ENCODE measurements at places on chromosomes 3 and 15.

DNA sequence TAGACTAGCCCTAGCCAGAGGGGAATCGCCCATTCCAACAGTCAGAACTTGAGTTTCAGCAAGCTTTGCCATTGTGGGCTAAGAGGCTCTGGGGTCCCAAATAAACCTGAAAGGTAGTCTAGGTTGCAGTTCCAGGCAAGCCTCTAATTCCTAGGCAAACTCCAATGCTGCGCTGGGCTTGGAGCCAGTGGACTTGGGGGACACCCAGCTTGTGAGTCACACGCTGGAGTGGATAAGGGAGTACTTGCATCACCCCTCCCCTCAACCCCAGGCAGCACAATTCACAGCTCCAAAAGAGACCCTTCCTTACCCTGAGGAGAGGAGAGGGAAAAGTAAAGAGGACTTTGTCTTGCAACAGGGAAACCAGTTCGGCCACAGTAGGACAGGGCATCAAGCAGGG lies 105.2 kb upstream of the DPPA4 start:
- no peak for DNase-seq

DNA sequence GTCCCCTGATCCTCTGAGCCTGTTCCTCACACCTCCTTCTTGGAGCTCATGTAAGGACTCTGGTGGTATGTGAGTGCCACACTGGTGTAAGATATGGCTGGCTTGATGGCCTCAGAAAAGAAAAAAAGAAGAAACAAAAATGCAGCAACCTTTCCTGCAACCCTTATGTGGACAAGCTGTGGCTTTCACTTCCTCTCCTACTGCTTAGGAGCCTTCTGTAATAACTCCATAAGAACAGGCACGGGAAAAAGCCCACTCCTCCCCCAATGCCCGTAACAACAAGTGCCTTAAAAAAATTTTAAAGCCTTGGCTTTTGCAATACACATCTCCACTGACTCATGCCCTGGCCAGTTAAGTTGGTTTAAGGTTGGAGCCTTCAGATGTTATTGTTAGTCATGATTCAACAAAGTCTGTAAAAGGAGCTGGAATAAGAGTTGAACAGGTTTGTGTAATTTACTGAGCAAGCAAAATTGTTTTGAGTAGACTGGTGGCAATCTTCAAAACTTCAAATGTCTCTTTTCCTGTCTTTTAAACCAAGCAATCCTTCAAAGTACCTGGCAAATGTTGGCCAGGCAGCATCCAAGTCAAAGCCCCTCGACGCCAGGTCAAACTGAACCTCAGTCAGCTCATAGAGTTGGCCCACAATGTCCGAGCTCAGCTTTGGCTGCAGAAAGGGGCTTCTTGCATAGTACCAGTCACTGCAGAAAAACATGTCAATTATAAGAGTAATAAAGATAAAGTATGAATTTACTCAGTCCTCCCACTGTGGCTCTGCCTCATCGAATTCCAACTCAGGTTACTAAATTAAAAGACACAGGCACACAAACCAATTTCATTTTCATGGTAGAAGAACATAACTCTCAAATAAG lies 22.9 kb downstream of the FYCO1 start:
- no peak for DNase-seq

DNA sequence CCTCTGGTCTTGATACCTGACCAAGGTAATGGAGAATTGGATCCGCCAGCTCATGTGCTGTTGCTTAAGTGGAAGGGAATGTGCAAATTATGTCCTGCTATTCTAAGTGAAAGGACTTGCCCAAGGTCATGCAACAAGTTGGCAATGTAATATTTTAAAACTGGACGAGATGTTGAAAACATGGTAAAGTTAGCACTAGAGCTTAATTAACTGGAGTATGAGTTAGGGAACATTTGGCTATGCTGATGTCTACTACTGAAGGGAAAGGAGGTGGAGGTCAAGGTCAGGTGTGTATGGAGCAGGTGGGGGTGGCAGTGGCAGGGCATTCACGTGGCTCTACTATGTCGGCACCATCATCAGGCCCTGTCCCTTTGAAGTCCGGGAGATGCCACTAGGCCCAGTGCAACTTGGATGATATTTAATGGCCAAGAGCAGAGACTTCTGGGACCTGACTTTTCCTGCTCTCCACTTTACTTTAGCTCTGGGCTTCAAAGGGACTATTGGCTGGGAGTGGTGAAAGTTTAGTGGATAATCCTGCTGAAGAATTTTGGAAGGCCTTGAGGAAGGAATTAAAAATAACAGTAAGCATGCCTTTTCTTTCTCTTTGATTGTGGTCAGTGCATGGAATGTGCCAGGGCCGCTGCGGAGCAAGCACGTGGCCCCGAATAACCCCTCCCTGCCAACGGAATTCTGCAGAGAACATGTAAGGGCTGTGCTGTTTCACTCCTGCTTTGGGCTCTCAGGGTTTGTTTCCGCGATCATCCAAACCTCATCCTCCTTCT lies 14.9 kb downstream of the SMAD3 start:
- no peak for DNase-seq

DNA sequence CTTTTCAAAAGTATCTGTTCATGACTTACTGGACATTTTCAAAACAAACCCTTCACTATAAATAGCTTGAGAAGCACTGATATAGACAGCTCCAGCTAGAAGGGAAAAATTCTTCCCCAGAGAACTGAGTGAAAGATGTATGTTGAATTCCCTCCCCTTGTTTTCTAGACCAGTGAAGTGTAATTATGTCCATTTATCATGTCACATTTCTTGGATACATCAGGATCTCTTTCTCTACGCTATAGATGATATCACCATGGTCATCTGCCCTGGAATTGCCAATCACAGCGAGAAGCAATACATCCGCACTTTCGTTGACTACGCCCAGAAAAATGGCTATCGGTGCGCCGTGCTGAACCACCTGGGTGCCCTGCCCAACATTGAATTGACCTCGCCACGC lies 66.3 kb downstream of the RLBP1 start:
- no peak for DNase-seq

GRCh38 chr3:179682426-179683080 lies 29.7 kb downstream of the USP13 start:
- DNase-seq: no peak

DNA sequence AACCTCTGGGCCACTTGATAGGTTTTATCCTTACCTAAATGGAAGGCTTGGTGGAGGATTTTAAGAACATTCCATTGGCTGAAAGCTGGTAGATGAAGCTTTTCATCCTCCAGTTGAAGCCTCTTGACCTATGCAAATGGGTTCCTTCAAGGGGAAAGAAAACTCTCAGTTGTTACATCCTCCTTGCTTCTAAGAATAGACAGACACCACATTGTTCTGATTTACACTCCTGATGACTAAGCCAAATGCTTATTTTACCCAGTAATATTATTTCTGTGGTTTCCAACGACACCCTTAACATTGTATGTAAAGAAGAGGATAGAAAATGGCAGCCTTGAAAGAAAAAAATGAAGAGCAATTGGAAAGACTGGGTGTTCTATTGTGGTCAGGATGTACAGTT lies 480.5 kb downstream of the OTOL1 start:
- no peak for DNase-seq

- DNase-seq: no peak
Observed at GRCh38 chr15:43376017-43376705, 5.3 kb downstream of the TUBGCP4 start.

- DNase-seq: no peak
Observed at GRCh38 chr3:40754994-40755393, 230.2 kb downstream of the ZNF621 start.

DNA sequence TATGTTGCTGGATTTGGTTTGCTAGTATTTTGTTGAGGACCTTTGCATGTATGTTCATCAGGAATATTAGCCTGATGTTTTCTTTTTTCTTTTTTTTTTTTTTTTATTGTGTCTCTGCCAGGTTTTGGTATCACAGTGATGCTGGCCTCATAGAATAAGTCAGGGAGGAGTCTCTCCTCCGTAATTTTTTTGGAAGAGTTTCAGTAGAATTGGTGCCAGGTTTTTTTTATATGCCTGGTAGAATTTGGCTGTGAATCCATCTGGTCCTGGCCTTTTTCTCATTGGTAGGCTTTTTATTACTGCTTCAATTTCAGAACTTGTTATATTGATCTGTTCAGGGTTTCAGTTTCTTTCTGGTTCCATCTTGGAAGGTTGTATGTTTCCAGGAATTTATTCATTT lies 165.8 kb downstream of the VPS8 start:
- no peak for DNase-seq

DNA sequence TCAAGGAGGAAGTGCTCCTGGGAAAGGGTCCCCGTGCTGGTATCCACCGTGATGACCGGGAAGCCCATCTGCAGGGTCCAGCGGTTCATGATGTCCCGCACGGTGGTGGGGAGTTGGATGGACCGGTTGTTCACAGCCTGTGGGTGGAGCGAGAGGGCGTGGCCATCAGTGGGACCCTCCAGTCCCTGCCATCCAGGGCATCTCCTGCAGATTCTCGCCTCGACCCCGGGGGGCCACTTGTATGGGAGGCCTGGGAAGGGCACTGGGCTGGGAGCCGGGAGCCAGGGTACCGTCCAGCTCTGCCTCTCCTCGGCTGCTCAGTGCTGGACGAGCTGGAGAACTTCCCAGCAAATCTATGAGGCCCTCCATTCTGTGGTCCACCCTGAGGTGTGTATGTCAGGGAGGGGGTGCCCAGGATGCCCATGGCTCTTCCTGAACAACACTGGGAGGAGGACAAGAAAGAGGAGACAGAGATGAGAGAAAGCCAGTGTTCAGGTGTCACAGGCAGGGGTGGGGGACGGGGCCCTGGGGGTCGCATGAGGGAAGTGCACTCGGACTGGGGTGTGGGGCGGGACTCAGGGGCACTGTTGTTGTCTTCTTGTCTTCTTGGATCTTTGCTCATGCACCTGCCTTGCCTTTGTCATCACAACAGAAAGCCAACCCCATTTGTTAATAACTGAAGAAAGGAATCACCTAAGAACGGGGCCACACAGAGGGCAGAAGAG lies 13.0 kb downstream of the ANPEP start:
- no peak for DNase-seq

- no peak for DNase-seq
Observed at GRCh38 chr3:189365609-189366564, 194.1 kb downstream of the TPRG1 start.

GRCh38 chr3:100244264-100244663 lies 16.5 kb upstream of the TBC1D23 start:
- no peak for DNase-seq

GRCh38 chr3:10352146-10352911 lies 31.4 kb upstream of the SEC13 start:
- no peak for DNase-seq

GRCh38 chr3:136818191-136818768 lies 646 bp upstream of the SLC35G2 start:
- no peak for DNase-seq

DNA sequence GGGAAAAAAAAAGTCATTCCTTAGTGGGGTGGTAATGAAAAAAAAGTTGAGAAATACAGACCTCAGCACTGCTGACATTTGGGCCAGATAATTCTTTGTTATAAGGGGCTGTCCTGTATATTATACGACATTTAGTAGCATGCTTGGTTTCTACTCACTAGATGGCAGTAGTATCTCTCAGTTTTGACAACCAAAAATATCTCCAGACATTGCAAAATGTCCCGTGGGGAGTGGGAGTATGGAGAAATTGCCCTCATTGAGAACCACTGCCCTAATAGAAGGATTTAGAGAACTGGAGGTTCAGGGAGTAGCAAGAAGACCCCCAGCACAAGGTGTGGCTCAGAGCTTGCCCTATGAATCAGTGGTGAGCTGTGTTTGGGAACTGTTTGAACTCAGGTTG lies 28.6 kb upstream of the TEX264 start:
- DNase-seq: no peak

DNA sequence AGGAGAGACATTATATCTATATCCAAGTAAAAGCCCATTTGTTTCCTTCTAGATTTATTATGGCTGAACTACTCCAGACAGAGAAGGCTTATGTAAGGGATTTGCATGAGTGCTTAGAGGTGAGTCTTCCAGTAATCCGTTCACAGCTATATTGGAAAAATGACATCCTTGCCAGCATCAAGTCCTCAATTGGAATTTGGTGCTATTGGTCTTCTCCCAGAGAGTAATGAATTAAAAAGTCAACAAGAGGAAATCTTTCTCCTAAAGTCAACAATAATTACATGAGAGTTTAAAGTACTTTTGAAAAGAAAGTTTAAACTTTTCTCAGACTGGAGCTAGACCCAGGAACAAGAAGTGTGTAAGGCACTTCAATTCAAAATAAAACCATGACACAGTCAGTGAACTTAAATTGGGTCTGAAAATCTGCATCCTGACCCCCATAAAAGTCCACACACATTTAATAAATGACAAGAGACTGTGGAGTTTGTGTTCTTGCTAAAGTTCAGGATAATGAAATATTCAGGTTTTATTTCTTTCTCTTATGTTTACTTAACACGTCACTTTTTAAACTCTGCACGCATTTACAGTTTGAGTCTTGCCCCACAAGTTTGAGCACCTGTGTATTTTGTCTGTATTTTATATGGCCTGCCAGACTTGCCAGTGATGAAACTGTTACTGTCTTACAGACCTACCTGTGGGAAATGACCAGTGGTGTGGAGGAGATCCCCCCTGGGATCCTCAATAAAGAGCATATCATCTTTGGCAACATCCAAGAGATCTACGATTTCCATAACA lies 268.2 kb upstream of the UMPS start:
- DNase-seq: no peak

DNA sequence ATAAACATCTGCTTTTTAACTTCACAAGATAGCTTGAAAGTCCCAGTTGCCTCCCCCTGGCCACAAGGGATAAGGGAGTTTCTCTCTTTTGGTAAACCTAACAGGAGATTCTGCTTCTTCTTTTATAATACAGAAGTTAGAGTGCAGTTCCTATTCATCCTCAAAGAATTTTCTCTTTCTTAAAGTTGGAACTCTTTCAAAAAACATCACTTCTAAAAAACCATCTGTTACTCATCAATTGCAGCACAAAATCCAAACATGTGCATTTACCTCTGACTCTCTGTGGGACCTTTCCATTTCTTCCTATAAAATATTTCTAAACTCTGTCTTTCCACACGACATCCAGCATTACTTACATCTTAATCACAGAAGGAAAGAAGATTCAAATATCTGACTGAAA lies 5.1 kb downstream of the DPH6 start:
- no peak for DNase-seq

DNA sequence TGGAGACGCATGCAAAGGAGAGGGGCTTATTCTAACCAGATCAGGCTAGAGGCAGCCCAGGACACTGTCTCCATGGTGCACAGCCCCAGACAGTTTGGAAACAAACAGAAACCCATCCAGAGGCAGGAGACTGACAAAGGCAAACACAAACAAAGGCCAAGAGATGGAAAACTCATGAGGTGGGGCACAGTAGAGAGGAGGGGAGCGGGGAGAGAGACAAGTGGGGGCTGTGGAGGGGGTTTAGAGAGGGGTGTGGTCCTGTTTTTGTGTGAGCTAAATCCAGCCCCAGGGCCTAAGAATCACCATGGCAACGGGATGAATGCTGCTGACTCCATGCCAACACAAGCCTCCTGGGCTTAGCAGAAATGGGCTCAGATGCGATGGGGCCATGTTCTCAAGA lies 32.3 kb downstream of the PARP16 start:
- DNase-seq: no peak

GRCh38 chr3:128339491-128340012 lies 127.1 kb downstream of the DNAJB8 start:
- no peak for DNase-seq

Data from right renal pelvis (tissue), 4 donors.